ENCODE measurements at places on chromosomes 1 and 21.

DNA sequence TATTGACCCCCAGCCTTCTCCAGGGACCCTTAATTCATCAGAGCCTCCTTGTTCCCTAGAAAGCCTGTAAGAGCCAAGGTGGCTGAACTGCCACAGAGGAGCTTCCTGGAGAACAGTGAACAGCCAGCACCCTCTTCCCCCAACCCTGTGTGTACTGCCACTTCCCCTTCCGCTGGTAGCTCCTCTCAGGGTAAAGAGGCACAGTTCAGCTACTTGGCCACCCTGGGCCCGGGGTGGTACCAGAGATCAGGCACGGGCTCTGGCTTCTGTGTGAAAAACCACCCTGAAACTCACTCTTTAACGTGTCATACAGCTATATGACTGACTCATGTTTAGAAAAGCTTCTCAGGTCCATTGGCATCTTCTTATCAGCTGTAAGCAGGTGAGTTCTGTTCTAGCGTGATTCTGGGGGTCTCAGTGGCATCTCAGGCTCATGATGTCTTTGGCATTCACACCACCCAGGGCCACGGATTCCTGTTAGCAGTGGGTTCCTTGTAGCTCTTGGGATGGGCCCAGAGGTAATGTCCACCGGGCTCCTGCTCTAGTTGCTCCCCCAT, 22.4 kb downstream of the ARMH1 start:
- no peak for DNase-seq

DNA sequence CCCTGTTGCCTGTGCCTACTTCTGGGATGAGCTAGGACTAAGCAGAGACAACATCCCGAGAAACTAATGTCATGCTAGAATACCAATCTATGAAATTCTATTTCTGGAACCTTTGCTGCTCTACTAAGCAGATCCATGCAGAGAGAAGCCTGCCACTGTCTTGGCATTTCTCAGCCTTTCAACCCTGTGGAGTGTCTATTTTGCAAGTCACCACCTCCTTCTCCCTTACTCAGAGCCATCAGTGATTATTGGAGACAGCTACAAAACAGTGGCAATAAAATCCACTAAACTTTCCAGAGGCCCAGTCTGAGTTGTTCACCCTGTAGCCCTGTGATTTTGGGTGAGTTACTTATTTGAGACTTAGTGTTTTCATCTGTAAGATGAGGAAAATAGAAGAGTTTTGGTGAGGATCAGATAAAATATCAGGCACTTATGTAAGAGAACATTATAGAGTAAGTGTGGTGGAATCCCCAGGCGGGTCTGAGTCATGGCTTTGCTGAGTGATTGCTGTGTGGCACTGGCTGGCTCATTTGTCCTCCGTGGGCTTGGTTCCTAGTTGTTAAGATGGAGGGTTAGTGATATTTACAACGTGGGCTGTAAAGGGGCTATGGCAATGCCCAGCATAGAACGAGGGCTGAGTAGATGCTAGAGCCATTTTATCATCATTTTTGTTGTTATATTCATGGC, 61.1 kb downstream of the FMN2 start:
- no peak for DNase-seq

- no peak for DNase-seq
These were observed 30.2 kb downstream of the SRRM1 start for GRCh38 chr1:24673341-24673740.

GRCh38 chr1:223062177-223062576, 80.9 kb downstream of the TLR5 start:
- no peak for DNase-seq

DNA sequence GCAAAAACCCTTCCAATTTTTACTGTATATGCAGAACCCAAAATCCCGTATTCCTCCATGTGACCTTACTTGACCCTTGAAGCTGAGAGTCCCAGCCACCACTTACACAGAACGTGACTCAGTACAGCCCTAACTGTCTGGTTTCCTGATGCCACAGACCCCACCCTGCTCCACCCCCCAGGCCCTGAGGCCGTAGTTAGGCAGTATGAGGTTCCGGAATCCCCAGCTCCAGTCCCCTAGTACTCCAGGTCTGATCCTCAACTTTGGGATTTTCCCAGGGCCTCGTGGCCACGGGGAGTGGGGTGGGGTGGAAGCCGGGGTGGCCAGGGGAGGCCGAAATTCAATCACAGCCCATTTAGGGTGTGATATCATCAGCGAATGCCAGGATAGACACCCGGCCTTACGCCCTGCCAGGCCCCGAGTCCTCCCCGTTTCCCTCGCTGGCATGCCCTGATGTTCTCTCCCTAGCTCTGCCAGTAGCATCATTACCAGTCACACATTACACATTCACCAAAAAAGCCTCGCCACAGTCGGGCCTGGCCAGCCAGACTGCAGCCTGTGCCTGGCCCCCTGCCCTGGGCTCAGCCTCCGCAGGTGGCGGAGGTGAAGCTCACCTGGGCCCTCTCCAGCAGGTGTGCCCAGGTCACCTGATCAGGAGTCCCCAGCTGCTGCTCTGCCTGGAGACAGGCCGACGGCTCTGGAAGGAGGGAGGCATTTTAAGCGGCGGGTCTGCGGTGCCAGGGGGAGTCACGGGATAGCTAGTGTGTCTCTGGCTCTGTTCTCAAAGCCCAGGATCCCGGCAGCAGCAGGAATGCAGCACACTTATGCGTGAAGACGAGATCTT, 70.8 kb downstream of the SCCPDH start:
- DNase-seq: no peak

GRCh38 chr1:54883349-54884102, 3.5 kb downstream of the DHCR24 start:
- no peak for DNase-seq

DNA sequence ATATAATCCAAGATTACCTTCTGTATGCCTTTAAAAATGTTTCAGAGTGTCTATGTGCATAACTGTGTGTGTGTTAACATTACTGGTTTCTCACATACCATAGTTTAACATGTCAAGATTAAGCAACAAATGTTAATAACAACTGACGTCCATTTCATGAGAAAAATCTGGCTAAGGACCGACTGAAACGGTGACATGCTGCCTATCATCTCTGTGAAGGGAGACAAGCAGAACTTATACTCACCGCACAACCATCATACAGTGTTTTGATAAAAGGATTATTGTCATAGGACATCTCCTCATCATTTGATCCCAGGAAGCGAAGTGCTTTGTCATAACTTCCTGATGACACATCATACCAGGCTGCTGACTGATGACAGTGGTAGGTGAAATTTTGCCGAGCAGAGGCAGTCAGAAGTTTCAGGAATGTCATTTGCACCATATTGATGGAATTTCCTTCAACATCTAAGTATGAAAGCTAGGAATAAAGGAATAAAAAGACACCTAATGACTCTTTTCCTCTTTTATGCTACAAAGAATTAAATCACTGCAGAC, 228.8 kb downstream of the COL11A1 start:
- DNase-seq: no peak

- no peak for DNase-seq
These were observed 8.5 kb downstream of the ANGPTL1 start for GRCh38 chr1:178862416-178862815.

DNA sequence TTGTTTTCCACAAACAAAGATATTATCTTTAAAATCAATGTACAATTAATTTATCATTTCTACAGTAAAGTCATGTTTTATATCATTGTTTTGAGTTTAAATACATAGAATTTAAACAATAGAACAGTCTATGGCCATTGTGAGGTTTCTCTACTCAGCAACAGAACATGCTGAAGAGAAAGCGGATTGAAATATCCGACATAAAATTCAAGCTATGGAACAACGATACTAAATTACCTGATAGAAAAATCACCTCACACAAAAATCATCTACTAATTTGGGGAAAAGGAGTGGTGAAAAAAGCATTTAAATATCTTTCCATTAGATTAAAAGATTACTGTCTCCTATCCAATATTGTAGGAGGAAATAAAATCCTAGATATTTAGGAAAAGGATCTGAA, 12.6 kb downstream of the CDKN2C start:
- no peak for DNase-seq

DNA sequence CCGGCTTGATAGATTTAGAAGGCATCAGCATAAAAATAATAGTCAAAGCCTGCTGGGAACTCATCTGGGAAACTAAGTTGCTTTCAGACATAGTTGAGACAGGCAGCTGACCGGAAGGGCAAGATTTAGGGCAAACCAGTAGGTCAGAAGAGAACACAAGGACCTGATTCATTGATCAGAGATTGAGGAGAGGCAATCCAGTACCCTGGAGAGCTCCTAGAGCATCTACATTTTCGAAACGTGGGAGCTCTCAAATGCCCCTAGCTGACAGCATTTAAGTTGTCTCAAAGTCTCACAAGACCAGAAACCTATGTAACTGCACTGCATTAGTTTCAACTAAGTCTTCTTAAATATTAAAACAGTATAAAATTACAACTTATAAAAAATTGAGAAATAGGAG, 22.9 kb upstream of the MTF2 start:
- no peak for DNase-seq

GRCh38 chr1:61486783-61487536, 238.0 kb downstream of the TM2D1 start:
- DNase-seq: no peak

DNA sequence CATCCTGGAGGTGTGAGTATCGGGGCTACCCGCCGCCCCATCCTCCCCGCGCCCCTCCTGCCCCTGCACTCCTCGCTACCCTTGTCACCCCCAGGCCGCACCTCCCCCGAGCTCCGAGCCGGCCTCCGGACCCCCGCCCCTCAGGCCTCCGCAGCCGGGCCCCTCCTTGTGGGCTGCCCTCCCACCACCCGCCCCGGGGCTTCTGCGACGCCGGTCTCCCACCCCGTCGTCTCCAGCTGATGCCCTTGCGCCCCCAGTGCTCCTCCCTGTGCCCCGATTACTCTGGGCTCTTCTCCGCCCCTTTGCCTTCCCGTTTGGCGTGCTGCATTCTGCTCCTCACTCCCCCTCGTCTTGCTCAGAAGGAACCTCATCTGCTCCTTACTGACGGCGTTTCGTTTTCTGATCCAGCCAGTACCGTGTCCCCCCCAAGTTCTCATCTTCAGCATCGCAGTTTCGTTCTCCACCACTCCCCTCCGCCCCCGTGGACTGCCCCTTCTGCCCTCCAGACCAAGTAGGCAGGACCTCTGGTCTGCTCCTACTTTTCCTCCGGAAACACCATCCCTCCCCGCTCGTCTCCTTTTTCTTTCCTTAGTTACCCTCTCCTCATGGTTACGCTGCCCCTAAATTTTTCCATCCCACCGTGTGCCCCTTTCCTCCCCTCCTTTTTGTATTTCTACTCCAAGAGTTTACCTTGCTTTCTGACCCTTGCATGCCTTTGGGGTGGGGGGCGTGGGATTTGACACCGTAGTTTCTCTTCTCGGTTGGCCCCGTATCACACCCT, 841 bp downstream of the SNX27 start:
- no peak for DNase-seq

DNA sequence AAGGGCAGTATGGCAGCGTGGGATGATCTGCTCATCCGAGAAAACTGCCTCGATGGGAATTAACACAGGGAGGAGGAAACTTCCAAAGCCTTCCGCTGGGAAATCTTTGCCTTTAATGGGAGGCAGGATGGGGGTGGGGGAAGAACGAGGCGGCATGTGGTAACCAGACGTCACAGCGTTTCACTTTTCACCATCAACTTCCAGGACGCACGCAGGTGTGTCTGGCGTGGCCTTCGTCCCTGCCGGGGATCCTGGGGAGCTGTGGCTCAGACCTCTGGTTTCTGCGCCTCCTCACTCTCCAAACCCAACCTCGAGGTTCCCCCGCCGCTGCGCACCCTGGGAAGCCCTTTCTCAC, 282 bp downstream of the RSPH1 start:
- no peak for DNase-seq

- DNase-seq: no peak
These were observed 24.9 kb upstream of the CTBS start for GRCh38 chr1:84598846-84599741.

GRCh38 chr1:204286831-204287421, 72.8 kb downstream of the PLEKHA6 start:
- DNase-seq: no peak

GRCh38 chr1:155760751-155761475, 72.0 kb downstream of the DAP3 start:
- DNase-seq: no peak

GRCh38 chr1:6121021-6121421, 59.1 kb downstream of the CHD5 start:
- DNase-seq: no peak

- no peak for DNase-seq
These were observed 24.6 kb downstream of the DNASE2B start for GRCh38 chr1:84422909-84423308.

DNA sequence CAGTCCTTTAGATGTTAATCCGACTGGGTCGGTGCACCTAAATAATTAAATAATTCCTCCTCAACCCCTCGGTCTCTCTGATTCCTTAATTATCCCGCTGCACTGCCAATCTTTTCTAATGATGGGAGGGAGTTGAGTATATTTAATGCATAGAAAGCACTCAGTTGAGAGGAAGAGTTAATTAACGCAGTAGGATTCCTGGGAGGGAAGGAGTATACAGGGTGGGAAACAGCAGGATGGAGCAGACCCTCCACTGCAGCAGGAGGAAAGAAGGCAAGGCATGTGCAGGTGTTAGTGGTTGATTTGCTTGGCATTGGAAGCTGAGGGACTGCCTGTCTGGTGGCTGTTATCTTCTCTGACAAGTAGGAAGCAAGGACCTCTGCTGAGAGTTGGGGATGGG, 9.9 kb upstream of the REN start:
- DNase-seq: no peak

DNA sequence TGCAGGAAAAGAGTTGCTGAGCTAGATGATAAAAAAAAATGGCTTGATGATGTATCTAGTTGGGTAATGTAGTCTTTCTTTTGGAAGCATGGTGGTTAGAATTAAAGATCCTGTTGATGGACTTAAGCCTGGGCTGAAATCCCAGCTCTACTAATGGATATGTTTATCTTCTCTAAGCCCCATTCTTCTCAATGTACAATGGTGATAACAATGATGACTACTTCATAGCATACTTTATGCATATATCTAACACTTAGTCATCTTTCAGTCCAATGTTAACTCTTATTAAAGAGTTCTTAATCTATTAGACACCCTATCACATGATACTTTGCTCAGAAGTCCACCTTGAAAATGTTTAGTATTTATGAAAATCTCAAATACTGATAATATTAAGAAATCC, 189.5 kb downstream of the PLA2G4A start:
- no peak for DNase-seq

DNA sequence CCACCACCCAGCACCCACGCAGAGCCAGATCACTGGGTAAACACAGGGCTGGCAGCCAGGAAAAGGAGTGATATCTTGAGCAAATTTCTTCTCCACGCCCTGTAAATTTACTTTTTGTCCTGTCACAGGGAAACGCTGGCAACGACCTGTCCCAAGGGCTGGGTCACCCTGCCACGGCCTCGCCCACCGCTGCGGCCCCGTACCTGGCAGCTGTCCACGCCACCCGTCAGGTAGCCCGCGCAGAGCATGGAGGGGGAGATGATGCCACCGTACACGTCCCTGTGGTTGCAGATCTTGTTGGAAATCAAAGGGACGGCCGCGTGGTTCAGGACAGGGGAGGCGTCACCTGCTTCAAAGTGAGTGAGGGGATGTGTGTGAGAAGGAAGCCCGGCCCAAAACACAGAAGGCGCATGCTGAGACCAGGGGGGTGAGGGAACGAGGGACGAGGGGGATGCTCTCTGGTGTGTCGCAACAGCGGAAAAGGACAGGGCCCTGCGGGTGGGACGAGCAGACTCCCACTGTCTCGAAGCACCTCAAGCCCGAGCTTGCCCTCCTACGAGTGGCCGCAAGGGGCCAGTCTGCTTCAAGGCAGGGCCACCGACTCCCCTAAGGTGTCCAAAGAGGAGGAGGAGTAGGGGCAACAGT, 10.1 kb upstream of the TFF1 start:
- DNase-seq: no peak

GRCh38 chr1:53411541-53412152, 47.6 kb upstream of the DMRTB1 start:
- DNase-seq: no peak

All from right renal pelvis (tissue), 4 donors.